ENCODE measurements at places on chromosomes 5 and 9.

DNA sequence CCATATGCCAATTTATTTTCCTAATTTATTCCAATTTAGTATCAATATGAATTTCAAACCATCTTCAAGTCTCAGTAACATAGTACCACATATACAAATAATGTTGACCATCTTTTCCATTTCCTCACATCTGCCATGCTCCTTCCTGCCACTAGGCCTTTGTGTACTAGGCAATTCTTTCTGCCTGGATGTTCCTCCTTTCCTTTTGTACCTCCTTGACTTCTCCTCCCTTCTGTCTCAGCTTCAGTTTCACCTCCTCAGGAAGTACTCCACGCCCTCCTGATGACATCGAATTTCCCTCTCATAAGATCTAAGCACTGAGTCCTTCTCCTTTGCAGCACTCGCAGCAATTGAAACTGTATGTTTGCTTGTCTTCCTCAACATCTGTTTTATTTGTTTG is 53.9 kb downstream of the MEF2C start:
- DNase-seq, result peak; percentile 48

- DNase-seq, result no peak
Observed at GRCh38 chr9:137761032-137761431, 116.5 kb upstream of the CACNA1B start.

DNA sequence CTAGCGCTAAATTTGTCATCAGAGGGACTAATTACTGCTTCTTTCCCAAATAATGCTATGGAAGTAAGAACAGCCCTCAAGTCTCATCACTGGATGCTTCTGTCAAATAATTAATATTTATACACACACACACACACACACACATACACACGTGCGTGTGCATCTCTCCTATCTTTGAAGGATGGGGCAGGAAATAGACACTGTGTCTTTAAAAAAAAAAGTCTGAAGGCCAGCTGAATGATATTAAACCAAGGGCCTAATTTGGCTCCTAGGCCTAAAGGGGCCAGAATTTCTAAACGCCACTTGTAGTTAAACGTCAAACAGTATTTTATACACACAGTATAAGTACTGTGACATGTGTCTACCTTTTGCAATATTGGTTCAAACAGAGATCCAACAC is 3.3 kb downstream of the SLF1 start:
- DNase-seq, result no peak

GRCh38 chr9:70987986-70988385 is 133.4 kb downstream of the TRPM3 start:
- no peak for DNase-seq

DNA sequence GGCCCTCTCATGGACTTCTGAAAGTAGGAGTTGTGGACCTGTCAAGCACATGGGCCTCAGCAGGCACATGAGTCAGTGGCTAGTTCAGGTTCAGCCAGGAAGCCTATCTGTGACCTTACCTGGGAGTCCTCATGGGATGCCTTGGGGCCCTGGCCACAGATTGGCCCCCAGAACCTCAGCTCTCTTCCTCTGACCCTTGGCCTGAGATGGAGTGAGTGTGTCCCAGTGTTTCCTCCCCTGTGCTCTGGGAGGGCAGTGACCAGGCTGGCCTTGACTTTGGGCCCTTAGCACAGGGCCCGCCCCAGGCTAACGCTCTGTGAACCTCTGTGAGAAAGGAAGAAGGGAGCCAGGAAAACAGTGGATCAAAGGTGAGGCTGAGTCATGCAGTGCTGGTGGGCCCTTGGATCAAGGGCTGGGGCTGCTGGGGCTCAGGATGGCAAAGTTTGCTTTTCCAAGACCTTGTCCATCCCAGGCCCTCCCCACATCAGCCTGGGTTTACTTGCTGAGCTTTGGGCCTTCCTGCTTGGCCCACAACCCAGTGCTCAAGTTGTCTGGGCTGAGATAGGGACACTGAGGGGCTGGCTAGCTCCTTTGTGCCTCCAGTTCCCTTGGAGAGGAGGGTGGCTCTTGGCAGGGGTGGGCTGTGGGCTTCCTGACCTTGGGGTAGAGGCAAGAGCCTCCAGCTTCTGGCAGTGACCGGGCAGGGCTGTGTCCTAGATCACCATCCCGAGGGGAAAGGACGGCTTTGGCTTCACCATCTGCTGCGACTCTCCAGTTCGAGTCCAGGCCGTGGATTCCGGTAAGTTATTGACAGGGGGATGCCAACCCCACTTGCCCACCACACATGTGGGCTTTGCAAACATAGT is 41.4 kb downstream of the RGS3 start:
- DNase-seq, result no peak

DNA sequence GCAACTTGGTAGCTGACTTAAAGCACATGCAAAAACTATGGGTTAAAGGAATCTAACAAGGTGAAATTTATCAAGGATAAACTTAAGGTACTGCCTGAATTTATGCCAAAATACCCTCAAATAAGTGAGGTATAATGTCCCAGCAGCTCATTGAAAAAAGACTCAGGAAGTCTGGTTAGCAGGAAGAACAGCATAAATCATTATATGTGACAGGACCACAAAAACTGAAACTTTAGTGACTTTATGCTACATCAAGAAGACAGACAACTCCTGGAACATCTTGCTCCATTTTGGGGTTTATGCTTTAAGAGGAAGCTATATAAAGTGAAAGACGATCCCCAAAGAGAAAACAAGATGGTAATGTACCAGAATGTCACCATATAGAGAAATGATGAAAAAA is 282.4 kb upstream of the ZNF462 start:
- no peak for DNase-seq

DNA sequence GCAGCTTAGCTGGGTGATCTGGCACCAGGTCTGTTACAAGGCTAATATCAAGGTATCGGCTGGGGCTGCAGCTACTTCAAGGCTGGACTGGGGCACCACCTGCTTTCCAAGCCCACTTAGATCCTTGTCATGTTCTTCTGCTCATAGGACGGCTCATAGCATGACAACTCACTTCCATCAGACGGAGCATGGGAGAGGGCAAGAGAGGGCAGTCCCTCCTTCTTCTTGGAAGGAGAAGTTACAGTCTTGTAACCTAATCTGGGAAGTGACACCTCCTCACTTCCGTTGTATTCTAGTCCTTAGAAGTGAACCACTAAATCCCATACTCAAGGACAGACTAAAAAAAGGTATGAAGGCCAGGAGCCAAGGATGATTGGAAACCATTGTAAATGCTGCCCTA is 258.2 kb downstream of the MAST4 start:
- no peak for DNase-seq

- DNase-seq, result no peak
Observed at GRCh38 chr5:89349246-89349980, 466.4 kb upstream of the MEF2C start.
